ENCODE measurements at places on chromosomes 4 and X.

- no peak for DNase-seq
These were observed 81.1 kb downstream of the VMA21 start for GRCh38 chrX:151478058-151478457.

- no peak for DNase-seq
These were observed 31.2 kb downstream of the CCNI start for GRCh38 chr4:77044461-77045150.

GRCh38 chr4:39406763-39407583 is at the start of gene KLB:
KLB (plus strand) TSS chr4:39406930; CDS start chr4:39406950, 20 bp downstream.
- DNase-seq = no peak

DNA sequence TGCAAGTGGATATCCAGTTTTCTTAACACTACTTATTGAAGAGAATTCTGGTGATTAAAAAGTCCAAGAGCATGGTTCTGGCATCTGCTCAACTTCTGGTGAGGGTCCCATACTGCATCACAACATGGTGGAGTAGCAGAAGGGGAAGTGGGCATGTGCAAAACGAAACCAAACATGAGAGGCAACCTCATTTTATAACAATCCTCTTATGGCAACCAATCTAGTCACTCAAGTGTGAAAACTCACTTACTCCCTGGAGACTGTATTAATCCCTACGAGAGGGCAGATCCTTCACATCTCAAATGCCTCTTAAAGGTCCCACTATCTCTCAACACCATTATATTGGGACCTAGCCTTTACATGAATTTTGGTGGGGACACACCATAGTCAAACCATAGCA is 55.4 kb upstream of the TRO start:
- no peak for DNase-seq

GRCh38 chrX:5681159-5681558 is 547.5 kb downstream of the NLGN4X start:
- DNase-seq = no peak

DNA sequence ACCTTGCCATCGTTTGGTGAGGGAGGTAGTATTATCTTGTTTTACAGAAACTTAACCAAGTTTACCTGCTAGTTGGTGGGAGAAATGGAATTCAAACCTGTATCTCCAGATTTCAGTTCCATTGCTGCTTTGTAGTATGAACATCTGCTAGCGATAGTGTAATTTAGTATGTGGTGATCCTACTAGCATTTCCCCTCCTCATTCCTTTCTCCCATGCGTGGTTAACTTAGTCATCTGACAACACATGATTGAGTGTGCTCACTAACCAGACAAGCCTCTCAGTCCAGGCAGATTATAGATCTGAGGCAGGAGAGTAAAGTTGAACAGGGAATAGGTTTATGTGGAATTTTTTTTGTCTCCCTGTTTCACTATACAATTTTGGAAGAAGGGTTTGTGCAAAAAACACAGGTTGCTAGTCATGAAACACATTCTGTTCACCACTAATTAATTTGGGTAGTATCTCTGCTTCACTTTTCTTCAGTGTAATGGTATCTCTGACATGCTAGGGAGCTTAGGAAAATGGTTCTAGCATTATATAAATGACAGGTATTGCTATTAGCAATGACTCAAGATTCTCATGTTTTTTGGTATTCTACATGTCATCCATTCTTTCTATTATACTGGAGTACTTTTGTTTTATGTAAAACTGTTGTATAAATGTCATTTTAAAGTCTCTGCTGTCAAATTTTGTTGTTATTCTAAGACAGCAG is 21.7 kb downstream of the RBPJ start:
- DNase-seq = no peak

DNA sequence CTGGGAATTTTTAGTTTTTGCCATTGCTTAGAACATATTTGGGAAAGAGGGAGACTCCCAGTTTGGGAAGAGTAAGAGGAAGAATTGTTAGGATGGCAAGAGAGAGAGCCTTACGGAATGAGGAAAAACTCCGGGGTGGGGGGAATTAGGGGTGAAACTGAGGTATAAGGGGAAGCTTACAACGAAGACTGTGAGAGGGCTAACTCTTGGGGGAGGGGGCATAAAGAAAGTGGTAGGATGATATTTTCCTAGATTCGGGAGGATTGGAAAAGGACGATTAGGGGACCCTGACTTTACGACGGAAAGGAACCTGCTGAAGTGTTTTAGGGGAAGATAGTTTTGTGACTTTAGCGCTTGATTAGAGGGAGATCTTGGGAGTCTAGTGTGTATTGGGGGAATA is 86.2 kb upstream of the HPRT1 start:
- no peak for DNase-seq

DNA sequence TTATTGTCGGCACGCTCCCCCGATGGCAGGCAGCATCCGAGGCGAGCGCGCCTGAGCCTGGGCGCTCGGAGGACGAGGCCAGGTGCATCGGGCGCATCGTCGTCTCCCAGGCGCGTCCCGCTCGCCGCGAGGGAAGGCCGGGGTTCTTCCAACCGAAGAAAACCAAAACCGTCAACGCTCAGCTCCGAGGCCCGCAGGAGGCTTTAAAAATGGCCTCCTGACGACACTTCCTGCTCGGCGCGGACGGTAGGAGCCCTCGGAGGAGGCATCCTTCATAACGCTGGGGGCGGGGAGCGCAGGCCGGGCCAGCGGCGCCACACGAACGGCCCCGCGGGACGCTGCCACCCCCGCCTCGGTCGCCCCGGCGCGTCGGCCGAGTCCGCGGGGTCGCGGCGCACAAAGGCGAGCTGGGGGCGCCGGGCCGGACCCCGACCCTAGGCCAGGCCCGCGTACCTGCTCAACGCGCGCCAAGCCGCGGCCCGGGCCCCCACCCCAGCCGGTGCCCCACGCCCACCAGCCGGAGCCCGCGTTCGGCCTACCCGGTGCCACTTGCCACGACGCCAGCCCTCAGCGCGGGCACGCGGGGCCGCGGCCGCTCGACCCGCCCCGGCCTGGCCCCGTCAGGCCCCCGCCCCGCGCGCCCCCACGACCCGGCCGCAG is 501 bp downstream of the ZNF518B start:
- peak; percentile 59 for DNase-seq

GRCh38 chrX:9278475-9279233 is 186.2 kb upstream of the TBL1X start:
- DNase-seq = no peak

DNA sequence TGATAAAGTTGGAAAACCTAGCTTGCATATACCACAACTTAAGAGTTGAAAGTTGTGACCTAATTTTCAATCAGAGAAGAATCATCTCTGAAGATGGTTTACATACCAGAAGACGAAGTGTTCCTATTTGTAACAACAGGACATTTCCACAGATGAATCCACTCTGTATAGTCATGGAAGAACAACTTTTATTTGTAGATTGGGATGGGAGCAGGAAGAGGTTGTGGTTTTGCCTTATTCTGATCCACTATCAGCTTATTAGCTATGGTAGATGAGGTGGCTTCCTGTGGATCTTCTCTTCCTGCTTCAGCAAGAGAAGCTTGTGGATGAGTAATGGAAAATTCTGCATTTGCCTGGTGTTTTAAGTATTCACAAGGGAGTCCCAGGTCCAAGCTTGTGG is 18.6 kb upstream of the SUPT20HL1 start:
- DNase-seq = no peak

- no peak for DNase-seq
These were observed 85.9 kb downstream of the PRKX start for GRCh38 chrX:3627594-3627993.

GRCh38 chr4:23614284-23614892 is 275.5 kb downstream of the PPARGC1A start:
- DNase-seq = no peak

GRCh38 chr4:2812612-2813354 is 19.9 kb downstream of the SH3BP2 start:
- no peak for DNase-seq

DNA sequence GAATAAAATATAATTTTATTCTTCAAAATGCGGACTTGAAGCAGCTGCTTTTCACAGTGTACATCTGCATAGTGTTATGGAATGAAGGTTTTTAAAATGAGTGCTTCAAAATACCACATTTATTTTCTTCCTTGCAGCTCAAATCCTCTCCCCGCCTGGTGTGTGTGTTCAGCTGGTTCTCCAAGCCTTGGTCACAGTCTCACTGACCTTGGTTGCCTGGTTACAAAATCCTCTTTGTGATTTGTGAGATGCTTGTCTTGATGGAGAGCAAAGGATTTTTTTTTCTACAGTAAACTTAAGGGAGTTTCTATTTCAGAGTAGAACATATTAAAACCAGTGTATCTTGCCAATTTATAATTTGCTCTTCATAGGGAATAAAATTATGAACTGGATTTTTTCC is 139.2 kb downstream of the PCDH18 start:
- no peak for DNase-seq

- no peak for DNase-seq
These were observed 83.7 kb upstream of the GC start for GRCh38 chr4:71867598-71867997.

DNA sequence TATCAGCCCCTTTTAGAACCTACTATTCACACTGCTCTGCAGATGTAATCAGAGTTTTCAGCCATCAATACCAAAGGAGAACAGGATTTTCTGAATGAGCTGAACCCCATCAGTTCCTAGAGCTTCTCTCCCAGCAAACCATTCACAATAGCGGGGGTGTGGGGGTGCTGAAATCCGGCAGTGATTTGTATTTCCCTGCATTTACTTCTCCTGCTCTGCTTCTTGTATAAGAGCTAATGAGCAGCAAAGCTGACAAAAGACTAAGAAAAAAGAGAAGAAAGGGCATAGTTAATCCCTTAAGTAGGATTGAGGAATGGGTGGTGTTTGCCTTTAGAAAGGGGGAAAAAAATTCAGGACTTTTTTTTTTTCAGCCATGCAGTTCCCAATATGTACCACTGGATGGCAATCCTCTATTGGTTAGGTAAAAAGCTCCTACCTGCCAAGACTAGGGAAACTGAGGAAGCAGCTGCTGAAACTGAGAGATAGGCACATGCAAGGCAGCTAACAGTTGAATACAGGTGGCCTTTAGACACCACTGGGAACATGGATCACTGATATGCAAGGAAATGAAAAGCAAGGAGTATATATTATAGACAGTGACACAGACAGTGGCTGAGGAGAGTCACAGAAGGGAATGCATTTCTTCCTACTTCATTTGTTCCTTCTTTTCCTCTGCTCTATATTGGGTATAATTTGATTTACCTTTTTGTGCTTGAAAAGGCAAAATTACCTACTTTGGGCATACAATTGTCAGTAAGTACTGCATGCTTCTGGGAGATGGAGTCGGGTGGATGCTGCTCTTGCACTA is 217.9 kb downstream of the HS6ST2 start:
- DNase-seq = no peak

DNA sequence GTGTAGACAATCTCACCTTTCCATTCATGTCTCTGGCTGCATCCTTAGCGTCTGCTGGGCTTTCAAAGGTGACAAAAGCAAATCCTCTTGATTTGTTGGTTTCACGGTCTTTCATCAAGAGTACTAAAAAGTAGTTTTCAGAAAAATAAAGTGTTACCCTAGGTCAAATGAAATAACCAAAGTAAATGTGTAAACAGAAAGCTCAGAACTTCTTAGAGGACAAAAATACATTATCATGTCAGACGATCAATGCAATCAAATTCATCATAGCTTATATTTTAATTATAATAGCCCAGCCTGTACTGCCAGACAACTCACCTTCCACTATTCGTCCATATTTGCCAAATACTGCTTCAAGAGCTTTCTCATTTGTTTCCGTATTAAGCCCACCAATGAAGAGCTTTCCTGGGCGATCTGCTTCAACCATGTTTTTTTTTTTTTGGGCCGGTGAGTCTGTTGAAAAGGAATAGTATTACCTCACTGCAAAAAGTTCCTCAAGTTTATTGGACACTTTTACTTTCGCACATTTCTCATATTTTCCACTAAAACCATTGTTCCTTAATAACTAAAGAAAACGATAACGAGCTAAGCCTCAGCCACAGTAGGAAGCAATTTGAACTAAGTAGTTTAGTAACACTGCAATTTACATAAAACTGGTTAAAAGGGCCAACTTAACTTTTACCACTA is 1.4 kb downstream of the RBMX start:
- no peak for DNase-seq

DNA sequence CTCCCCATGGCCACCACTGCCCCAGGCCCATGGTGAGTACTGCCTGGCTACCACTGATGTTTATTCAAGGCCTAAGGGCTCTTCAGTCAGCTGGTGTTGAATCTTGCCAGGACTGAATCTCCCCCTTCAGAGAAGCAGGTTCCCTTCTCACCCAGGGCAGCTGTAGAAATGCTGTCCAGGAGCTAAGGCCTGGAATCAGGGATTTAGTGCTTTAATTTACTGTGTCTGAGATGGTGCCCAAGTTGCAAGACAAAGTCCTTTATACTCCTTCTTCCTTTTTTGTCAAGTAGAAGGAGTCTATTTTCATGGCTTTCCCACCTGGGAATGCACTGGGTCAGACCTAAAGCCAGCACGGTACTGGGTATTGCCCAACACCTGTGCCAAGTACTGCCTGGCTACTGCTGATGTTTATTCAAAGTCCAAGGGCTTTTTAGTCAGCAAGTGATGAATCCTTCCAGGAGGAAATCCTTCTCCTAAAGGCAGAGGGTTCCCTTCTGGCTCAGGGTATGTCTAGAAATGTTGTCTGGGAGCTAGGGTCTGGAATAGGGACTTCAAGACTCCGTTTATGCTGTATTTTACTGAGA is 117.6 kb upstream of the ATOH1 start:
- DNase-seq = no peak

- DNase-seq = no peak
These were observed 40.8 kb upstream of the KCNIP4 start for GRCh38 chr4:21989351-21989750.

GRCh38 chr4:152045449-152045806 is 284.6 kb upstream of the GATB start:
- DNase-seq = no peak

GRCh38 chrX:118943102-118943501 is 31.3 kb upstream of the LONRF3 start:
- no peak for DNase-seq

- DNase-seq = no peak
These were observed 581.9 kb upstream of the PITX2 start for GRCh38 chr4:111204797-111205196.

GRCh38 chr4:26217961-26218676 is 102.7 kb upstream of the RBPJ start:
- no peak for DNase-seq
